ENCODE measurements at places on chromosomes 2 and 18. TPM values are rescaled to one million over a fixed set of nuclear protein-coding genes. Genes with fewer than 3 reads are reported as not detected.

DNA sequence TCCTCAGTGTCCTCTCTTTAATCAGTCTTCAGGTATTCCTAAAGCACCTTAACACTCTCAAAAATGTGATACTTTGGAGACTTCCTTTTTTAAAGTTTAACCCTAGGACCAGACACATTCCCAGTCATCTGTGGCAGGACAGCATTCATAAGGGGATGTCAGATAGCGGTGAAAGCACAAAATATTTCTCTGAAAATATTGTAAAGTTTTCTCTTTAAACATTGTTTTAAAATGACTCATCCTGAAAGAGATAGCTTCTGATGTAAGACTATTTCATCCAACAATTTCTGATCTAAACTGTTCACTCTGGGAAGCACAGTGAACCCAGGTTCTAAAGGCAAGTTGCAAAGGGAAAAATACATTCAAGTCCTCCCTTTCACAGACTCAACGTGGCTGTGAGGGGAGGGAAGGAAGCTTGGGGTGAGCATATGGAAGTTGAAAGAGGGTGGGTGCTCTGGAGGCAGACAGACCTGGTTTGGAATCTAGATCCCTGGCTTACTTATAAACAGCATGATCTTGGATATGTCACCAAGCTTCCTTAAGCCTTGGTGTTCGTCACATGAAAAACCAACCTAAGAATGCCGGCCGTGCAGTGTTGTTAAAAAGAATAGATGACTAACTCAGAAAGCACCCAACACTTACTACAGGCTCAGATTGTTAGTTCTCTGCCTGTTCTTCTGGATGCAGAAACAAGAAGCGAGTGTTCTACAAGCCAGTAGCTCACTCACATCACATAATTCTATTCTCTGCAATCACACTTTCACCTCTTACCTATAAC, 12.1 kb downstream of the GALNT14 start:
- DNase-seq = no peak

PSD4 gene
- 5.1 TPM for total RNA-seq

DNA sequence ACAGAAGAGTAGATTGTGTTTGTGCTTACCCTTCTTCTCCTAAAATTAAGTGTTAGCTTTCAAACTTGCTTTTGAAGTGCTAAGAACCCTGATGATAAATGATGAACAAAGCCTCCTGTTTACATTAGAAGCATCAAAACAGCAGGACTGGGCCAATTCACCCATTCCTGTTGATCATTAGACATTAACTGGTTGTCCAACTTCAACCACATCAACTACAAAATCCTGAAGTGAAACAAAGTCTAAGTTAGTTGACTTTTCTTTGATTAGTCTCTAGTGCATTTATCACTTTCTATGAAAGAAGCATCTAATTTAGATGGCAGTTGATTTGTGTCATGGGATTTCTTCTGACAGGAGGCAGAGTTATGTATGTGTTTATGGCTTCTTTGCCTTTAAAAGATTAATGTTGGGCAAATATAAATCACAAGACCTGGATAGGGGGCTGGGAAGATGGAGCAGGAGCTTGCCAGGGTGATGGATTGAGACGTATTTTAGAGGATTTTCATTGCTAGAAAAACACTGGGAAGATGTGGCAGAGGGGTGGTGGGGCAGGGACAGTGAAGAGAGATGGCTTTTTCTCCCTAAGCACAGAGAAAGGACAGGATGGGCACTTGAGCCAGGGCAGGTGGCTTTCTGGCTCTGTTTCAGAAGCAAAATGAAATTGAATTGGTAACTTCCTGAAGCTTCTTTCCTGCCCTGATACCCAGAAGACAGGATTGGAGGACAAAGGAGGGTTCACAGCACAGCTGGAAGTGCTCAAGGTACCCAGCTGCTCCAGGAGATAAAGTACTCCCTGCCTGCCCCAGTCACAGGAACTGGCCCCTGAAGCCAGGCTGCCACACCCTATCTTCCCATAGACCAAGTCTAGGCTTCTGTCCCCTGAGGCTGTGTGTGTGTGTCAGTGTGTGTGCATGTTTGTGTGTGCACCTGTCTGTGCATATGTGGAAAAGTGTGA, 20.5 kb downstream of the GYPC start:
- no peak for DNase-seq

- DNase-seq = no peak
These were observed 118.3 kb upstream of the THSD7B start for GRCh38 chr2:136647039-136647438.

FBLN7 gene
- total RNA-seq = 8.4 TPM

RAB12 gene
- total RNA-seq = 15.3 TPM

DNA sequence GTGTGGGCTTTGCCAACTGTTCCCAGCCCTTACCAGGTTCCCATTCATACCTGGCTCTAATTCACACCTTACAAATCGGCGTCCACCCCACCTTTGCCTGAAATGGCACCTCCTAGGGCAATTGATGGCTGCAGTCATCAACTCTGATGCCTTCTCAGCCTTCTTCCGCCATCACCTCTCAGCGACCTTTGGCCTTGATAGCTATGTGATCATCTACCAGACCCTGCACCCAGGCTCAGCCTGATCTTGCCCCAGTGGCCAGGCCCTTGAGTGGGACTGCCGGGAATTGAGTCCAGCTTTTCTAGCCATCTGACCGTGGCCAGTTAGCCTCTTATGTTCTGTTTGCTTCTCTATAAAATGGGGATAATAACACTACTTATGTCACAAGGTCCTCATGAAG, 32.5 kb downstream of the PSD4 start:
- DNase-seq = no peak

DNA sequence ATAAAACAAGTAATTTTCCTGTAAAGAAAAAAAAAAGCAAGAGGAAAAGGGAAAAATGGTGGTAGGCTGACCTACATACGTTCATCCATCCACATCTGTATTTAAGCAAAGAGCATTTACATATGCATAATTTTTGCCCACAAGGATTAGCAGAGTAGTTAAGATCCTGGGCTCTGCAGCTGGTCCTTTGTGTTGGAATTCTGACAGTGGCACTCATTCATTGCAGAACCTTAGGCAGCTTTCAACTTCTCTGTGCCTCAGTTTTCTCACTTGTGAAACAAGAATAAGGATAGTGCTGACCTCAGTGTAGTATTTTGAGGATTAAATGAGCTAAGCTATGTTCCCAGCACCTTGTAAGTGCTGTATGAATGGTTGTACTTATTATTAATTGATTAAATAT, 211.3 kb downstream of the ARL4C start:
- DNase-seq = no peak

DNA sequence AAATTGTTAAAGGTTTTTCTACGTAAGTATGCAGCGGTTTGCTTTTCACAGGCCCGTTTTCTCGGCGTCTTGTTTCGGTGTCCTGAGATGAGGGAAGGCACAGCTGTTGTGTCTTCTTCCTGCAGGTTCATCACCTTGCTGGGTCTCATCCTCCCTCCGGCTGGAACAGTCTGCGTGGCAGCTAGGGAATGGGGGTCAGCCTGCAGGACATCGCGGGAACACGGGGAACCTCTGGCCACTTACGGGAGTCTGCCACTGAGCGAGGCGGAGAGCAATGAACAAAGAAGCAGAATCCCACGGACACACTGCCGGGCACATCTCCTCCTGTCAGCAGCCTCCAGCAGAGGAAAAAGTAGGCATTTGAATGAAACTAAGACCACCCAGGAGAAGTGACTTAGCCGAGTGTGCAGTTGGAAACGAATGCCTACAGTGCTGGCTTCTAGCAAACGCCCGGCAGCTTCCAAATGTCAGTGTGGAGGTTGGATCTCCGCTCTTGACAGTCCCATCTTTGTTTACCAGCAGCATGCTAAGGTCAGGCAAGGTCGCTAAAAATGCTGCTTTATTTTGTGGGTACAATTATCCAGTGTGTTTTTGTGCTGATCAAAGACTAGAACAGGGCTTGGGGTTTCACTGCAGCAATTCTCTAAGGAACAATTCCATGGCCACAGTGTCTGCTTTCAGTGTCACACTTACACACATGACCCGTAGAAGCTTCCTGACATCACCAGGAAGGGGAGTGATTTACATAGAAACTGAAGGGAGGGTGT, 109.8 kb upstream of the SEC11C start:
- no peak for DNase-seq

REG1B gene
- not detected for total RNA-seq

DQX1 gene
- total RNA-seq = 1.1 TPM

DNA sequence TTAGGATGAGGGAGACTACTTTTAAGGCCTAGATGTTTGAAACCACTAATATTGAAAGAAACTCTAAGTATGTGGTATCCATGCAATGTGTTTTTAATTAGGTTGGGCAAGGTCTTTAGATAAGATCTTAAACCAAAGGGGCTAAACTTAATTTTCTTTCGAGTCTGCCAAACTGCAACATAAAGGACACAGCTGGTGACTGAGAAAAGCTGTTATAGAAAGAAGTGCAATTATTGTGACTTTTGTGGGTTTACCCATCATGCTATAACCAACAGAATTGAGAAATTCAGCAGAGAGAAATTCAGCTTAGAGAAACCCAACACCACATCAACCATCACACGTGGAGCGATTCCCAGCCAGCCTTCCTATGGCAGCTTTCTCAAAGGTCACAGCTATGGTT, 119.5 kb upstream of the LMAN1 start:
- no peak for DNase-seq

GRCh38 chr2:64627860-64628841, 25.6 kb downstream of the SERTAD2 start:
- DNase-seq = no peak

- peak; percentile 24 for DNase-seq
These were observed 87.1 kb downstream of the LAMA3 start for GRCh38 chr18:23776306-23776705.

GRCh38 chr2:152846697-152847470, 128.5 kb downstream of the ARL6IP6 start:
- no peak for DNase-seq

DNA sequence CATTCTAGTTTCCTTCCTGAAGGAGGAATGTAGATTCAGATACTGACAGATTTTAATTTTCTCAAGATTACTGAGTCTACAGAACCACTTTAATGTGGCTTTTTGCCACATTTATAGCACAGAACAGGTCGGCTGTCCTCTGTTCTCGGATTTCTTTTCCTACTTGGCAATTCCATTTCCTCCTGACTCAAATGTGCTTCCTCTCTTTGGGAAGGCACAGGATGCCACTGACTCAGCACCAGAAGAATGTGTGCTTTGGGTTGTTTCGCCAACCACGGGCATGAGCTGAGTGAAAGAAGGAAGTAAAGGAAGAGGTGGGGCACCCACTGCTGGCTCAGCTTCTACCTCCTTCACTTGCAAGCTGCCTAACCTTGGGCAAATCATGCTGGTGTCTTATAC, 970.6 kb upstream of the ACVR2A start:
- DNase-seq = no peak

DNA sequence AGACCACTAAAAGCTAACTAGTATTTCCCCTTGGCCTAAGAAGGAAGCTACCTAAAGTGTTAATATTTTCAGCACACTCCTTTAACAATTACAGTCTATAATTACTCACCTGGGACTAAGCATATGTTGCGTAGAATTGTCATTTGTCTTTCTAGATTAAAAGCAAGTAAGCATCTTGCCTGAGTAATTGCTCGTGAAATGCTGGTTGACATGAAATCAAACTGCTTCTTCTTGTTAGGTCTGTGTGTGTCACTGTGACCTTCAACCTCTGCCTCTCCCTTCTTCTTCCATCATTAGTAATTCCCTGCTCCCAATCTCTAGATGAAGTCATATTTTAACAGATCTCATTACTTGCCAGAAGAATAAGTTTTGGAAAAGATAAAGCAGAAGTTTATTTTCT, 212.2 kb downstream of the XIRP2 start:
- DNase-seq = no peak

DNA sequence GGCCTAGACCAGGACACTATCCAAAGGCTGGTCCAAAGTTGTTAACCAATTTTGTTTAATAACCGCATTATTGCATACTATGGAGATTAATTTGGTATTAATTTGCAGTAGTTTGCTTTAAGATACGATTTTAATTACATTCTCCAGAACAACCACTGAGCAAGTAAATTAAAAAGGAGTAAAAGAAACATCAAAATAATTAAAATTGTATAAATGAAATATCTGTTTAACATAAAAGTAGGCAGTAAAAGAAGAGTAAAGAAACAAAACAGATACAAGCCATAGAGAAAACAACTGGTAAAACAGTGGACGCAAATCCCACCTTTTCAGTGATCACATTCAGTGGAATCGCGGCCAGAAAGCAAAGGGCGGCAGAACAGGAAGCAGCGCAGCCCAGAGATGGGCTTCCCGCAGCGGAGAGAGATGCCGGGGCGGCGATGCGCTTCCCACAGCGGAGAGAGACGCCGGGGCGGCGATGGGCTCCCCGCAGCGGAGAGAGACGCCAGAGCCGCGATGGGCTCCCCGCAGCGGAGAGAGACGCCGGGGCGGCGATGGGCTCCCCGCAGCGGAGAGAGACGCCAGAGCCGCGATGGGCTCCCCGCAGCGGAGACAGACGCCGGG, 176.8 kb downstream of the RTP5 start:
- DNase-seq = peak; percentile 54

TRABD2A gene
- 4.3 TPM for total RNA-seq

NPHP1 gene
- total RNA-seq = 10.6 TPM

DNA sequence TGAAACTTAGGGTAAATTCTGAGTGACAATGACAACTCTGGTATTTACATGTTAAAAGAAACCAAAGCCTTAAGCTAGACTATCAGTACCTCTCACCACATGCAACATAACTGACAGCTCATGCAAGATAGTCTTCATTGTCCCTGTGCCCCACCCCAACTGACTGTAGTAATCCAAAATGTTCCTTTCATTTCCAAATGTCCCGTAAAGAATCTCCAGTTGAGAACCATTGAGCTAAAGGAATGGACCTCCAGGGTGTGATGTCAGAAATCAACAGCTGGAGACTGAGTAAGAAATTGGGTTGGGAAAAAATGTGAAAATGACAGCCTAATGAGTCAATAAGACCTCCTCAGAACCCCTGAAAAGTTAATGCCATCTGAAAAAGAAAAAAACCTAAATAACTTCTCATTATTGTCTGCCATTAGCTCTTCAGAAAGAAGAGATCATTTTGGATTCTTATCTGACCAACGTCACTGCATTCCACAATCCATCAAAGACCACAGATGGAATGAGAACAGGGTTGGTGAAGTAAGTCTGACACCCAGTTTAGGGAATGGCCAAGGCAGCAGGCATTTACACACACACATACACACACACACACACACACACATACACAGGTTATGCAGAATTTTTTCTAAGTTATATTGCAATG, 51.7 kb upstream of the ACVR2A start:
- DNase-seq = no peak

DNA sequence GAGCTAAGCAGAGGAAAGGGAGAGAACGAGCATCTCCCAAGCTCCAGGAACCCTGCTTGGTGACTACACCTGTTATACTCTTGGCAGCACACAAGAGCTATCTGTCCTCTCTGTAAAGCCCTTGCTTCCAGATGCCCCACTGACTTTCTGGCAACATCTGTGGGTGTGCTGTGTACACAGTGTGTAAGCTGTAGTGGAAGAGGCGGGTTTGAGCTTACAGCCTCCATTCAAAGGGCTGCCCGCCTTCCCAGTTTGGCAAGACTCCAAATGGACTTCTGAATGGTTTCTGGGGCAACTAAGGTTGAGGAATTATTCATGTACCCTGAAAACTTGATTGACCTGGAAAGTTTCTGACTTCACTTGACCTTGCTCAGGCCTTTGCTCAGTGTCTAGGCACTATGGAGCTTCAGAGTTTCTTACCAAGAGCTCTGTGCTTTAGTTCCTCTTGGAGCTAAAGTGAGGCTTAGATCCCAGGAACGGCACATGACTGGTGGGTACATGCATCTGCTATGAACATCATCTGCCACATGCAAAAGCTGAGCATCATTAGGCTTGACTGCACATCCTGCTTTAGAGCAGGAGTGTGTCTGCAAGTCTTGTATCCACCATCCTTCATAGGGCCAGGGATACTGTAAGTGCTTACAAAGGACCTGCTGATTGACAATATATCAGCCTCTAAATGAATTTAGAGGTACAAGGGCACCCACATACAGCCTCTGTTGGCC, 290.9 kb upstream of the SIX2 start:
- DNase-seq = no peak

GCKR gene
- 1.8 TPM for total RNA-seq
